Head of caudate nucleus (tissue), 42 donors: ENCODE measurements at places on chromosomes 3 and 15.
A peak's percentile ranks its signal among the peaks of the same experiment; 100 is the strongest.

DNA sequence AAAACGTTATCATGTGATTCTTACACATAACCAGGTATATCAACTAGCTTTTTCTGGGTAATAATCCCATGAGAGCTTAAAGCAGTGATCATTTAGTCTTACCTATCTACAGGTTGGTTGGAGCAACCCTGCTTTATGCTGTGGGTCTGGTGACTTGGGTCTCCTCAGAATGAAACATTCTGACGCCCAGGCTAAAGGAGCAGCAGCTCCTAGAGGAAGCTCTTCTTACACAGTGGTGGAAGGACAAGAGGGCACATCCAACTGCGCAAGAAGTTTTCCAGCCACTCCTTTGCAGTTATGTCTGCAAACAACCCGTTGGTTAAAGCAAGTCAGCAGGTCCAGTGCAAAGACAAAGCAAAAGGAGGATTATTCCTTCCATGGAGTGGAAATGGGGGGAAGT lies 377.5 kb downstream of the EDEM1 start:
- DNase-seq = no peak

DNA sequence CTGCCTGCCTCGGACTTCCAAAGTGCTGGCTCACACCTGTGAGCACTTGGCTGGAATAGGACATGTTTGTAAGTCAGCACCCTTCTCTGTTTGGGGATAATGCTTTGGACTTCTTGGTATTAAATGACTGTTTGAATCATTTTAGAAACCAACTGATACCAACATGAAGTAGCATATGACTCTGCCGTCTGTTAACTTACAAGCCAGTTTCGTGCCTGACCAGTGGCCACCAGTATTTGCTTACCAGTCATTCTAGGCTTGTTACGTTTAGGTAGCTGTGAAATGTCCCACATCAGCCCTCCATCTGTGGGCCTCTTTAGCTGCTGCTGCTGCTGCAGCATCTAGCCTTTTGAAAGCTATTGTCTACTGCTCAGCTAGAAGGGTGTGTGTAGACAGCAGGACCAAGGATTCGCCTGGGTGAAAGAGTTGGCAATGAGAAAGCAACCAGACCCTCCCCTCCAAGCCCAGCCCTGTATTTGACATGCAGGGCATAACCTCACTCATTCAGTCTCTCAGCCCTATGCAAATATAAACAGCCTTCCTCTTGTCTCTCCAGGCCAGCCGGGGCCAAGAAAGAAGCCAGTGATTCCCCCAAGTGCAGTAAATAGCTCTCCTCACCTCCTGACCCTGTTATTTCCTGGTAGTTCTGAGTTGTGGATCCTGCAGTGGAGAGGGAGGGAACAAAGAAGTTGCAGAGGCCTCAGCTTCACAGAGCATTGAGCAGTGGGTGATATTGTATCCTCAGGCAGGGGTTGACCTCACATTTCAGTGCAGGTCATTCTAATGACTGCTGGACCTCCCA lies 51.0 kb downstream of the NKIRAS1 start:
- DNase-seq = peak; percentile 64

DNA sequence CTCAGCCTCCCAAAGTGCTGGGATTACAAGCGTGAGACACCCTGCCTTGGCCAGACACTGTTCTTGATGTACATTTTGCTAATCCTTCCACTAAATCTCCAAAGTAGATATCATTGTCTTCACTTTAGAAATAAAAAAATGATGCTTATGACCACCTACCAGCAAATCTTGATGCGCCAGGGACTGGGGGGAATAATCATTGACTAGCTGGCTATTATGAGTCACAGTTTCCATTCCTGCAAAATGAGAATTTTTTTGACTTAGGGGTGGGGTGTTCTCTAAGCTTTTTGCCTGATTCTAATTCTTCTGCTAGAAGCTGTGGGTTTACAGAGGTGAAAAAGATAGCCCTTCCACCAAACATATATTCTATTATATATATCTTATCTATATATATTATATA lies 17.1 kb upstream of the RFC4 start:
- DNase-seq = no peak

DNA sequence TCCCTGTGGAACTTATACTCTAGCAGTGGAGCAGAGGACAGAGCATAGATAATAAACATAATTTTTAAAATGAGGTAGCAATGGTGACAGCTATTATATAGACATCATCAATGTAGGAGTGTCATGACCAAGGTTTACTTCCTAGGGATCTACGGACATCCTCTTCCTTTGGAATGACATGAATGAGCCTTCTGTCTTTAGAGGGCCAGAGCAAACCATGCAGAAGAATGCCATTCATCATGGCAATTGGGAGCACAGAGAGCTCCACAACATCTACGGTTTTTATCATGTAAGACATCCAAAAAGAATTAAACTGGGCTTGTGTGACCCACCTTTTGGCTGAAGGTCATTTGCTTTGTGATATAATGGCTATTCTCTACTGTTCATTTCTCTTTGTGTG lies 30.1 kb upstream of the CAPN3 start:
- no peak for DNase-seq

GRCh38 chr3:134847349-134847748 lies 52.3 kb downstream of the EPHB1 start:
- DNase-seq = no peak

GRCh38 chr15:70528816-70529215 lies 234.5 kb downstream of the UACA start:
- DNase-seq = no peak

GRCh38 chr15:63505842-63506222 lies 1.4 kb downstream of the USP3 start:
- no peak for DNase-seq

- no peak for DNase-seq
These were observed 85.7 kb downstream of the ST6GAL1 start for GRCh38 chr3:187015903-187016638.

DNA sequence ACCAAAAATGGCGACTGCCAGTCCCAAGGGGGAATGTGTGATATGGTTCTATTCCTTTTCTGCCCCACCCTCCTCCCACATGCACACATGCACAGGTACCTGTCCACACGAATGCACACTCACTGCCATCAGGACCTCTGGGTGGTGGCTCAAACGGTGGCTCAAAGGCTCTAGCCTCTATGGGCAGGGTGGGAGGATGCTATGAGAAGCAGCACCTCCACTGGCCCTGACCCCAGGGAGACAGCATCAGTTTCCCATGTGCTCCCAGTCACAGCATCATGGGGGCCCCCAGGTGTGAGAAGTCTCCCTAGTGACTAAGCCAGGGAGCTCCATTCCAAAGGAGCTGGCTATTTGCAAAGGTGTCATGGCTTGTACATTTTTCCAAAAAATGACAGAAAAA lies 15.9 kb downstream of the SEMA3G start:
- DNase-seq = no peak

DNA sequence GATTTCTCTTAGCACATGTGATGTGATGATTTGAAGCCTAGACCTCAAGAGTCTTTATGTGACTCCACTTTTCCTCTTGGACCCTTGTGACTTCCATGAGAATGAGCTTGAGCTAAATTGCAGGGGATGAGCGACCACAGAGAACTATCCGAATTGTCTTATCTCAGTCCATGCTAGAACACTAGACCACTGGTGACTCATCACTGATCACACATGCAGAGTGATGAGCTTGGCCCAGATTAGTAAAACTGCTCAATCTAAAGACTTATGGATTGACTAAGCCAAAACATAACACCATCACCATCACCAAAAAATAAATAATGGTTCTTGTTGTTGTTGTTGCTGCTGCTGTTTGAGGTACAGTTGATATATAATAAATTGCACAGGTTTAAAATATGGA lies 114.1 kb upstream of the CFAP20DC start:
- no peak for DNase-seq

DNA sequence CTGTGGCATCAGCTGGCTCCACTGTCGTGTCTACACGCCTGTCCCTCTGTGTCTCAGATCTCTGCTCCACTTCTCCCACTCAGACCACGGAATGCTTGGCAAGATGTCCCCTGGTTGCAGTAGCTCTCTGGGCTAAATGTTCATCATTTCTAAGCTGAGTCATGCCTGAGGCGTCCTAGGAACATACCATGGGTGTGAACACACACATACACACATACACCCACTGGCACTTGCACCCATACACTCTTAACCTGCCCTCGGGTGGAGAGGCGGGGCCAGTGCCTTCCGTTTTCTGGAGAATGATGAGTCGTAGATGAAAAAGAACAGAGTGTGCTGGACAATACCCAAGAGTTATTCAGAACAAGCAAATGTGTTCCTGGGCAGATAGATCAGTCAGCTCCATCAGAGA lies 72.4 kb downstream of the SENP2 start:
- no peak for DNase-seq

DNA sequence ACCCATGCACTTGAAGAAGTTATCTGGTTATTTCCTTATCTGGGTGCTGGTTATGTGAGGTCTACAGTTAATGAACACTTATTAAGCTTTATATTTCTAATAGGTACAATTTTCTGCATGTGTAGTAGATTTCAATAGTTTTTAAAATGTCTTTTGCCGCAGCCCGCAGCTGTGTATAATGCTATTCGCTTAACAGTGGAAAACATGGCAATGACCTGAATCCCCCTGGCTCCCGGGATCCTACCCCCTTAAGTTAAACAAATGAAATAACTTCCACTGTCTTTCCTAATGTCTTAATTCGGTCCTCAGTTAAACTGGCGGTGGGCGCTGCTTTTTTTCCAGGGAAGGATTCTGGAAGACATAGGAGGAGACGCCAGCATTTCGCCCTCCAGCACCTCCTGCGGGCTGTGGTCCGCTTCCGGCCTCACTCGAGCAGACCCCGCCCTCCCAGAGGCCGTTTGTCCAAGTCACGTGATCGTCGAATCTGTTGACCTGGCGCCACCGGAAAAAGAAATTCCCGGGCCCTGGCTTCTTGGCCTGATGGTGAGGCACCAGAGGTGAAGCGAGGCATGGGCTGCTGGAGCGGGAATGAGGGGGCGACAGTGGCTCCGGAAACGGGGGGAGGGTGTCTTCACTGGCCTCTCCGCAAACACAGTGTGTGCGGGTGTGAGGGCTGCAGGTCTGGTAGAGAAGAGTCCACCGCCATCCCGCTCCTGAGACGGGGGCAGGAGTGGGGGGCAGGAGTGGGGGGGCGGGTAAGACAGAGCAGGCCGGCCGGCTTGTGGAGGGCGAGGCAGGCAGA lies 45.6 kb upstream of the CSPG4 start:
- peak; percentile 82 for DNase-seq

- peak; percentile 25 for DNase-seq
These were observed 13.1 kb upstream of the ALCAM start for GRCh38 chr3:105353485-105354161.

DNA sequence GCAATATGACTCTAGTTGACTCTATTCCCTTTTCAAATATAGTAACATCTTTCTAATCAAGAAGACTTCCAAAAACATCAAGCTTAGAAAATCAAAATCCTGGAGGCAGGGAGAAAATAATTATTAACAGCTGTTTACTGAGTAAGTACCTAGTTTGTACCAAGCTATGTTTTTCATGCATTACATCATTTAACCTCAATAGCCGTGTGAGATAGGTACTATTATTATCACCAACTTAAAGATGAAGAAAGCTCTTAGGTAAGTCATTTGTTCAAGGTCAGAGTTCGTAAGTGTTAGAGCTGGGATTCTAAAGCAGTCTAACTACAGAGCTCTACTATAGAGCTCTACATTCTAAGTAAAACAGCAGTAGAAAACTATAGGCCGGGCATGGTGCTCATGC lies 41.6 kb downstream of the GSK3B start:
- DNase-seq = no peak

DNA sequence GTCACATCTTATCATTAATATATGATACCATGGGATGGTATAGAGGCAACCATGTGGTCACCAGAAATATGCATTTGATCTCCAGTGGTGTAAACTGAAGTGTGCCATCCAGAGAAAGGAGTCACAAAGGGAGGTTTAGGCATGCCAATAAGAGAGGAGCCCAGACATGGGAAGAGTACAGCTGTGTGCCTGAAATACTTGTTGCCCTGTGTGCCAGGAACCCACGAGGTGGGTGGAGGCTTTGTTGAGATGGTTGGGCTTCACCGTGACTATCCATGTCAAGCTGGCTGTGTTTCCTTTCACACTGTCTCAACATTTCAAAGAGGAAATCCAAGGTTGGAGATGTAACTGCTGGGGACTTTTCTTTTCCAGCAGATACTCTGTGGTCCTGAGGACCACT lies 43.5 kb downstream of the CACNA2D3 start:
- DNase-seq = no peak

DNA sequence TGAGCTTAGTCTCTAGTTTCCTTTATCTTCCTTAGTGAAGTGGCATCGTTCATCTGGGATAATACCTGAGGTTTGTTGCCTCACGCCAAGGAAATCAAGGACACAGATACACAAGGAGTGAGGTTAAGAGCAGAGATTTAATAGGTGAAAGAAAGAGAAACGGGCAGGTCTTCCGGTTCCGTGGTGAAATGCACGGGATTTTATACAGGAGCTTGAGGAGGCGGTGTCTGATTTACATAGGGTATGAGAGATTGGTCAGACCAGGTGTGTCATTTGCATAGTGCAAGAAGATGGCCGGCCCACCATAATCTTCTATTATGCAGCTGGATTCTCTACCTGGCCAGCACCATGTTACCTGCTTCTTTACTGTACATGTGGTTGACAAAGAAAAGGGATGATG lies 17.2 kb downstream of the ARRDC4 start:
- no peak for DNase-seq

DNA sequence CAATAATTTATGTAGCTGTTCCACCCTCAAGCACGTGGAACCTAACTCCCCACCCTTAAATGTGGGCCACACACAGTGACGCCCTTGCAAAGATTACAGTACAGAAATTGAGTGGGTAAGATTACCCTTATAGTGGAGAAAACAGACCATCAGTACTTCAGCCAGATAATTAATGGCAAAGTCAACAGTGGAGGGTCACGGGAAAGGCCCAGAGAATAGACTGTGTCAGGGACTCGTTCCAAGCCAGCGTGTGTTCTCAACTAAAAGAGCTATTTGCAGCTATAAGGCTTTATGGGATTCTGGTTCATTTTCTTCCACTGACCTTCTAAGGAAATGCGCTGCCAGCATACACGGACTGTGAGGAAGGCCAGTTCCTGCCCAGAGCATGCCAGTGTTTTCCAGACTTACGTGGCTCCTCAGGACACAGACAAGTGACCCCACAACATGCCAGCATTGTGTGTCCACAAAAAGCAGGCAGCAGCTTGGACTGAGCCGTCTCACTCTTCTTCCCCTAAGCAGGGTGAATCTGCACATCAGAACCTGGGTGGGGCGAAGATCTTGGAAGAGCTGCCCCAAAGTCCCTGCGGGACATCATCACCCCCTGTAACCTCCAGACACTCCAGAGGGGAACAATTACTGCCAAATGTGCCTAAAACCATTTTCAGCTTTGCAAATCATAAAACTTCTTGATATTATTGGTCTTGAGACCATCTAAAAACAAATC lies 428.5 kb downstream of the OCA2 start:
- DNase-seq = no peak

DNA sequence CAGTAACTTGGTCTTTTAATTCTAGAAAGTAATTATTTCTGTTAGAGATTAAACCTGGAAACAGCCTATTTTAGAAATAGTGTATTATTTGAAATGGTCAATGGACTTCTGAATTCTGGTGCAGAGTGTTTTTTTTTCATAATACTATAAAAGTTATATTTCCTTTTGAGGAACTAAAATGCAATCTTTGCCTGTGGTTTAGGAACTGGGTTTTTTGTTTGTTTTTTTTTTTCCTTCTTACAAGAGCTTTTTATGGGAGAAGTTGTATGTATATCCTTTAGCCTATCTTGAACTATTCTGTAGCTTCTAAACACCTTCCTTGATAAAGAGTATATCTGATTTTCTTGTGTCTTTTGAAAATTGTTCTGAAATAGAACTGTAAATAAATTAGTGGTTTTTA lies 88.3 kb downstream of the ARIH1 start:
- DNase-seq = no peak

- peak; percentile 59 for DNase-seq
These were observed 7.8 kb downstream of the EIF1B start for GRCh38 chr3:40317061-40317855.
